ENCODE measurements at places on chromosomes 11 and 22.

DNA sequence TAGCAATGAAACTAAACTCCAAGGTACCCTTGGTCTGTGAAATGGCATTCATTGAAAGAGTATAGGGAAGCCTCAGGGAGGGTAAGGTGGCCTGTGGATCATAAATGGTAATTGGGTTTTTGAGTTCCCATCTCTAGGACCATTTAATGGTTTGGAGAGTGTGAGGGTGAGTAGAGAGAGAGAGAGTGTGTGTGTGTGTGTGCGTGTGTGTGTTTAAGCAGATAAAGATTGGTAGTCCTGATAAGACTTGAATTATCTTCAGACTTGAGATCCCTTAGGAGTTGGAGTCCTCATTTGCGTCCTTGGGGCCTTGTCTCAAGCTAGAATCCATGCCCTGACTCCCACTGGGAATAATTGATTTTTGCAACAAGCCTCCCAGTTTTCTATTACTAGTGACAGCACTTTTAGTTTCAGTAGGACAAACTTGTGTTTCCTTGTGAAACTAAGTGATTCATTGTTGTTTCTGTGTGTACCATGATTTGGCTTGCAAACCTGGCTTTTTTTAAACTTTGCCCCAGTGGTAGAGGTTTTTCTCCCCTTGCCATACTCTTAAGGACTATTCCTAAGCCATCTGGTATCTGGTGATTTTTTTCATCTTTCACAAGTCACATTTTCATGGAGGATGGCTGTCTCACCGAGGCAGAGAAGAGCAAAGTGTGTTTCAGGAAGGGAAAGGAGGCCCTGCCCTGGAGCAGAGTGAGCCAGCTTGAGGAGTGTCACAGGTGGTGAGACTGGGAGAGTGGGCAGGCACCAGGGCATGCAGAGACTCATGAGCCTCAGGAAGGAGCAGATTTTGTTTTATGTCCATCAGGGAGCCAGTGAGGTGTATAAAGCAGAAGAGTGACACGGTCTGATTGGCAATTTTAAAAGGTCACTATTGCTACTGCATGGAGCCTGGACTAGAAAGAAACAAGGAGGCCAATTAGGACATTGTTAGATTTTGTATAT, 26.7 kb downstream of the ALKBH3 start:
- no peak for DNase-seq

- DNase-seq: no peak
These were observed 101.1 kb upstream of the SLC22A12 start for GRCh38 chr11:64489831-64490441.

GRCh38 chr11:94988748-94989147, 15.2 kb downstream of the KDM4D start:
- DNase-seq: no peak

- no peak for DNase-seq
These were observed 60.3 kb upstream of the PRODH start for GRCh38 chr22:18996376-18996900.

- no peak for DNase-seq
These were observed 12.7 kb upstream of the RTN4R start for GRCh38 chr22:20280866-20281265.

GRCh38 chr22:33807470-33807869, 112.8 kb downstream of the LARGE1 start:
- DNase-seq: no peak

- DNase-seq: no peak
These were observed at the start of gene CALCA for GRCh38 chr11:14971865-14972580. CALCA (minus strand) TSS chr11:14972351; CDS start chr11:14971192, 1,159 bp downstream.

DNA sequence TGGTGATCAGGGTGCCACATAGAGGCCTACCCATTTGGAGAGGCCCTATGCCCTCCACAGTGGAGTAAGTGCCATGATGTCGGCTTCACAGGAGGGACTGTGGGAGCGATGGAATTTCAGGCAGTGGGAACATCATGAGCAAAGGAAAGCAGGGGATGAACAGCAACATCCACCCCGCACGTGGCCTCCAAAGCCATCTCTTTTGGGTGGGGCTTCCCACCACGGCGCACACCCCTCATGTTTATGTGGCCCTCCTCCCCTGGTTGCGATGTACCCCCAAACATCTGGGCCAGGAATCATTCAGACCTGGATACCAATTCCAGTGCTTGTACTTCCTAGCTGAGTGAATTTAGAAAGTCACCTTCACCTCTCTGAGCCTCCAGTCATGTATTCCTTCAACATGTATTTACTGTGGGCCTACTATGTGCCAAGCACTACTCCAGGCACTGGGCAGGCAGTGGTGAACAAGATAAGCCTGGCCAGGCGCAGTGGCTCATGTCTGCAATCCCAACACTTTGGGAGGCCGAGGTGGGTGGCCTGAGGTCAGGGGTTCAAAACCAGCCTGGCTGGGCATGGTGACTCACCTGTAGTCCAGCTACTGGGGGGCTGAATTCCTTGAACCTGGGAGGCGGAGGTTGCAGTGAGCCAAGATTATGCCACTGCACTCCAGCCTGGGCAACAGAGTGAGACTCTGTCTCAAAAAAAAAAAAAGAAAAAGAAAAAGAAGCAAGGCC, 1.8 kb upstream of the MAFF start:
- DNase-seq: no peak

DNA sequence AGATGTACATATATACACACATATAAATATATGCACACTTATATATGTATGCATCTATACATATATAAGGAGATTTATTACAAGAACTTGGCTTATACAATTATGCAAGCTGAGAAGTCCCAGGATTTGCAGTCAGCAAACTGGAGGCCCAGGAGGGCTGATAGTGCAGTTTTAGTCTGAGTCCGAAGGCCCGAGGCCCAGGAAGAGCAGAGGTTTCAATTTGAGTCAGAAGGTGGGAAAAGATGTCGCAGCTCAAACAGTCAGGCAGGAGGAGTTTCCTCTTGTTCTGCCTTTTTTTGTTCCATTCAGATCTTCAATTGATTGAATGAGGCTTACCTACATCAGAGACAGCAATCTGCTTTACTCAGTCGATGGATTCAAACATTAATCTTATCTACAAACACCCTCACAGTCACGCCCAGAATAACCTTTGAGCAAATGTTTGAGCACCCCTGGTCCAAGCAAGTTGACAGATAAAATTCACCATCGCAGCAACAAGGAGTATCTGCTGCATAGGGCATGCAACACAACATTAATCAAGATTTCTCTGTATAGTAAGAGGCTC, 4.0 kb upstream of the SGSM1 start:
- DNase-seq: no peak

DNA sequence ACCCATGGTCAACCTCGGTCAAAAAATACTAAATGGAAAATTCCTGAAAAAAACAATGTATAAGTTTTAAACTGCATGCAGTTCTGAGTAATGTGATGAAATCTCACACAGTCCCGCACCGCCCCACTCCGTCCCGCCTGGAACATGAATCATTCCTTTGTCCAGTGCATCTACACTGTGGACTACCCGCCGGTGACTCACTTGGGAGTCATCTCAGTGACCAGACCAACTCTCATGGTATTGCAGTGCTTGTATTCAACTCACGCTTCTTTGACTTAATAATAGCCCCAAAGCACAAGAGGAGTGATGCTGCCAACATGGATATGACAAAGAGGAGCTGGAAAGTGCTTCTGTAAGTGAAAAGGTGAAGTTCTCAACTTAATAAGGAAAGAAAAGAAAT, 48.8 kb downstream of the ARHGAP32 start:
- no peak for DNase-seq

DNA sequence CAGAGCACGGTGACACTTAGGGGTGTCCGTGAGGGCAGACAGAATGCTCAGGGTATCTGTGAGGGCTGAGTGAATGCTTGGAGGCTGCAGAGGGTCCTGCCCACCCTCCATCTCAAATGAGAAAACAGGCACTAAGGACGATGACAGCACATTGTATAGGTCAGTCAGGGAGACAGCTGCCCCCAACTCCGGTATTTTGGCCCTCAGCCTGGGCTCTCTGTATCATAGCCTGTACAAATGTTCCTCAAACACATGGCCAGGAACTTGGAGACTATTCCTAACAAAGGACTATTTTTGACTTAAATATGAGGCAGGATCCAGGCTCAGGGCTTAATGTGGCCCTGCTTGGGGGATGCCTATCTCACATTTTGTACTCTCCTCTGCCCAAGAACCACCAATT, 145.4 kb downstream of the OPCML start:
- DNase-seq: no peak

DNA sequence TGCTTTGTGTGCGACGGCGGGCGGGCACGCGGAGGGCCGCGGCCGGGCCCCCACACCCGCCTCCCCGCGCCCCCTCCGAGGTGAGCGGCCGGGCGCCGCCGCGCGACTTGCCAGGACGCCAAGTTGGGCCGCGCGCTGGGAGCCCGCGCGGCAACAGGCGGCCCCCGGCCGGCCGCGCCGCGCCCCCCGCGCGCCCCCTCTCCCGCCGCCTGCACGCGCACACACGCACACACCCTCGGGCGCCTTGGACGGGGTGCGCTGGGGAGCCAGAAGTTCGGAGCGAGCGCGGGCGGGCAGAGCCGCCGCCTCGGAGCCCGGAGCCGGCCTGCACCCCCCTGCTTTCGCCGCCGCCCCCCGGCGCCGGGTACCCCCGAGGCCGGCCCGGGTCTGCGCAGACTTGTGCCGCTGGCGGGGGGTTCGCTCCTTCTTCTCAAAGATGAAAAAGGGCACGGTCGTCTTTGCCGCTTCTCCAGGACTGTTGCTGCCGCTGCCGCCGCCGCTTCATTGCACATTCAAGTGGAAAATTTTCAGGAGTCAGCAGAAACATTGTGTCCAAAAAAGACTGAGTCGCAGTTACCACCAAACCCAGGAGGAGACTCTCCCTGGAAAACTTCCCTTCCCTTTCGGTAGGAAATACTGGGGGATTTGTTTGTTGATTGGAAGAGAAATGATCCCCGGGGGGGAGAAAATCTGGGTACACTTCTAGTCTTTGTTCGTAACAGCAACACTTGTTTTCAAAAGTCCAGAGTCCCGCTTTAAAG, 895 bp downstream of the TEAD1 start:
- DNase-seq: no peak

DNA sequence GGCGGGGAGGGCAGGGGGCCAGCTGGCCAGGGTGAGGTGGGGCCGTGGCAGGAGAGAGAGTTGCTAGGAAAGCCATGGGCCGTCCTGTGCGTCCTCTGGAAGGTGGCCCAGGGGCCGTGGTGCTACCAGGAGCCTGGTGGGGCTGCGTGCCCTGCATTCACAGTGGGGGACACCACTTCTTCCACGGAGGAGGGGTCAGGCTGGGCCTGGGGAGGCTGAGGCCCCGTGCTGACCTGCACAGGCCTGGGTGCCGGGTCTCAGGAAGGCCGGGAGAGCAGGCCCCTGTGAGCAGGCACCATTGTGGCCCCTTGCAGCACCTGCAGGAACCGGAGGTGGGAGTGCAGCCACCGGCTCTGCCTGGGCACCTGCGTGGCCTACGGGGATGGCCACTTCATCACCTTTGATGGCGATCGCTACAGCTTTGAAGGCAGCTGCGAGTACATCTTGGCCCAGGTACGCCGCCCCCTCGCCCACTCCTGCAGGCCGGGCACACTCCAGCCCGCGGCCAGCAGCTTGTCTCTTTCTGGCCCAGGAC, 12.0 kb downstream of the MUC5B start:
- no peak for DNase-seq

- DNase-seq: no peak
These were observed 368.6 kb downstream of the CTTN start for GRCh38 chr11:70766901-70767300.

GRCh38 chr11:11207428-11207827, 145.6 kb downstream of the CSNK2A3 start:
- DNase-seq: no peak

DNA sequence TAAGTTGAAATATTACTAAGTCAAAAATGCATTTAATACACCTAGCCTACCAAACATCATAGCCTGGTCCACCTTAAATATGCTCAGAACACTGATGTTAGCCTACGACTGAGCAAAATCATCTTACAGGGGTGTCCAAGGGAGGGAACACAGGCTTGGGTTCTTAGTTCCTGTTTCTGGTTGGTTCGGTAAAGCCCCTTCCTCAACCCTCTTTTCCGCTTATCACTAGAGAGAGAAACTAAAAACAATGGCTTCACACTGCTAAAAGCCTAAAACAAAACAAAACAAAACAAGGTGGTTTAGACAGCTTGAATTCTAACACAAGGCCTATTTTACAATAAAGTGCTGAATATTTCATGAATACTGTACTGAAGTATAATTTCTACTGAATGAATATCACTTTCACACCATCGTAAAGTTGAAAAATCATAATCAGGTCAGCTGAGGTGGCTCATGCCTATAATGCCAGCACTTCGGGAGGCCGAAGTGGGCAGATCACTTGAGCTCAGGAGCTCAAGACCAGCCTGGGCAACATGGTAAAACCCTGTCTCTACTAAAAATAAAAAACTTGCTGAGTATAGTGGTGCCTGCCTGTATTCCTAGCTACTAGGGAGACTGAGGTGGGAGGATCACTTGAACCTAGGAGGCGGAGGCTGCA, 118.0 kb downstream of the SIK3 start:
- no peak for DNase-seq

GRCh38 chr11:65429068-65429681, 6.6 kb downstream of the NEAT1 start:
- DNase-seq: no peak

GRCh38 chr11:60193687-60194433, 11.0 kb upstream of the MS4A6A start:
- peak; percentile 12 for DNase-seq

DNA sequence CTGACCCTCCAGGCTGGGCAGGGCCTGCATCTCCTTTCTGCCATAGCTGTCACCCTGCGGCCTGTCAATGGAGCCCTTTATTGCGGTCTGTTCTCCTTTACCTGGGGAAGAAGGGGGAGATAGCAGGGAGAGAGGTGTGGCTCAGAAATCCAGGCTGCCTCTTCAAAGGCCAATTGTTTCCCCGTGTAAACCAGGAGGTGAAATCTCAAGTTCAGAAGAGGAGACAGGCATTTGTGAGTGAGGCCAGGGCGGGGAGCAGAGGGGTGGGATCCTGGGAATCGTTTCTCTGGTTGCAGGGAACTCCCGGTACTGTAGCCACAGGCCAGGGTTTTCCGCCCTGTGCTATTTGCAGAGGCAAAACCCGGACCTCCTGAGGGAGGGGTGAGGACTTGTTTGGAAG, 9.1 kb downstream of the DCPS start:
- DNase-seq: no peak

GRCh38 chr11:17263769-17264168, 12.8 kb upstream of the NUCB2 start:
- DNase-seq: no peak

DNA sequence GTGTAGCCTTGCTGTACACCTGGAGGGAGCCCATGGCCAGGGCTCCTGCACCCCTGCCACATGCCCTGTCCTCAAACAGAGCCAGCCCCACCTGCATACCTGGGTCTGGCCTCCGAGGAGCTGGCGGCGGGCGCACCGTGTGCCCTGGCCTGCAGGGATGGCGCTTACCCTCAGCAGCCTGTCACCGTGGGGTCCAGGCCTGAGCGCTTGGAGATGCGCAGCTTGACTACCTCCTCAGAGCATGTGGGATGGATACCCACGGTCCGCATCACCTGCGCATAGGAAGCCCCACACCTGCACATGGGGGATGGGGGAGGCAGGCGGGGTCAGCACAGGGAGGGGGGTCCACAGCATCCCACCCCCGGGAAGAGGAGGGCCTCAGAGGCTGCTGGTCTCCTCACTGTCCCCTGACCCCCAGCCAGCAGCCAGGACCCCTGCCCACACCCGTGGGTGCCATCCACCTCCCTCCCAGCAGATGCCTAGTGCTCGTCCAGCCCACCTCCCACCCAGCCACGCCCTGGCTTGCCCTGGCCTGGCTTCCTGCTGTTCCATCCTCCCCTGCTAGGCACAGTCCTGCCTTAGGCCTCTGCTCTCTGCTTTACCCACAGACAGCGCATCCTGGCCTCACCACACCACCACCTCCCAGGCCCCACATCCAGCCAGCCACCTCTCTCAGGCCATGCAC, 22.4 kb upstream of the GNB1L start:
- DNase-seq: no peak
